Activated CD8-positive, alpha-beta memory T cell treated with anti-CD3 and anti-CD28 coated beads for 1 hour (primary cell): ENCODE measurements at places on chromosomes 6 and 20.
A peak's percentile ranks its signal among the peaks of the same experiment; 100 is the strongest.

DNA sequence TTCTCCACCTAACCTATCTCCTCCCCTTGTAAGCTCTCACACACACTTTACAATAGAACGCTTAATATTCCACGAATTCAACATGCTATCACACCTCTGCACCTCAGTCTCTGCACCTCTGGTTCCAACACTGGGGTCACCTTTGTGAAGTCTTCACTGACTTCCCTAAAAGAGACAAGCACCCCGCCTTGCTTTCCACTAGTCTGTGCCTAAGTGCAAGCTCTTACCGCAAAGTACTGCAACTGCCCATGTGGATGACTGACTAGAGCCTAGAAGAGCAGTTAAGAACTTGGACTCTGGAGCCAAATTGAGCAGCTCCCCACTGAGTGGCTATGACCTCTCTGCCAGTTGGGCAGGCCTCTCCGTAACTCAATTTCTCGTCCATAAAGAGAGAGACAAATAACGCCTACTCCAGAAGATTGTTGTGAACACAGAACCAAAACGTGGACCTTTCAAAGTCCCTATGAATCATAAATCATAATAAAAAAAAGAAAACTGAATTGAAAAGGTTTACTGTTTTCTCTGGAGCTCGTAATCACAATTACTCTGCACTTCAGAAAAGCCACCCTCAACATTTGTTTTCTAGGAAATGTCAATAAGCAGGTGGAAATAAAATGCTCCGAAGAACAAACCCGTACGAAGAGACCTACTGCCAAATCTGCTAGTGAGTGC is 1.2 kb downstream of the IFNGR1 start:
- no peak for DNase-seq

GRCh38 chr6:144781836-144782235 is 496.7 kb downstream of the UTRN start:
- DNase-seq, result no peak

GRCh38 chr6:489001-489400 is 97.4 kb downstream of the IRF4 start:
- DNase-seq, result no peak

GRCh38 chr6:83867527-83868161 is 8.2 kb downstream of the CYB5R4 start:
- no peak for DNase-seq

DNA sequence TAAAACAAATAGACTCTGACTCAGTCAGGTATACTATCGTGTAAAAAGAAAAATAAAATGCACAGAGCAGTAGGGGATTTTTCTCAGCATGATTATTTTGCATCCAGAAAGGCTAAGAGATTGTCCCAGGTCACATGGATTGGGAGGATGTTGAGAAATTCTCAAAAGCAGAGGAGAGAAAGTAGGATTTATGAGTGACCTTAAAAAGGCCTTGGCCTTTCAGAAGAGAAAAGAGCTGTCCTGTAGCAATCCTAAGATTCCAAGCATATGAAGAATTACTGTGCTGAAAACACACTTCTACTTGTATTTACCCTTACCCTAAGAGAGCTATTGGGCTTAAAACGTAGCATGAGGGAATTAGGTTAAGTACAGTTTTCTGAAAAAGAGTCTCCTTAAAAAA is 149.7 kb upstream of the ENPP5 start:
- no peak for DNase-seq

GRCh38 chr6:18395856-18396197 is 8.7 kb downstream of the RNF144B start:
- no peak for DNase-seq

- no peak for DNase-seq
These were observed 12.0 kb upstream of the RNGTT start for GRCh38 chr6:88975369-88975768.

DNA sequence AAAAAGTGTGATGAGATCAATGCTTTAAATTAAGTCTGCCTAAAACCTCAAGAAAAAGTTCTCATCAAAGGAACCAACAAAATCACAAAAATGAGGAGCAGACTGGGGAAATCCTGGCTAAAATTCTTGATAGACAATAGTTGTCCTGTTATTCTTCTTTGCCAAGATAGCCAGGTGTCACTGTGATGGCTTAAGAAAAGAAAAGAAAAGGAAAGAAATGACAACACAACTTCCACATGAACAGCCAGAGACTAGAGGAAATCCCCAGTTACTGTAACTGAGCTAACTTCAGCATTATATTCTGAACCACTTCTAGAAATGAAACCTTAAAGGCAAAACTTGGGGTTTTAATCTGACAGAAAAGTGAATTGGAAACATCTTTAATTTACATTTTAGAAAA is 129.6 kb downstream of the CD24 start:
- no peak for DNase-seq

- no peak for DNase-seq
These were observed 12.4 kb upstream of the SIRPB1 start for GRCh38 chr20:1632178-1632577.

DNA sequence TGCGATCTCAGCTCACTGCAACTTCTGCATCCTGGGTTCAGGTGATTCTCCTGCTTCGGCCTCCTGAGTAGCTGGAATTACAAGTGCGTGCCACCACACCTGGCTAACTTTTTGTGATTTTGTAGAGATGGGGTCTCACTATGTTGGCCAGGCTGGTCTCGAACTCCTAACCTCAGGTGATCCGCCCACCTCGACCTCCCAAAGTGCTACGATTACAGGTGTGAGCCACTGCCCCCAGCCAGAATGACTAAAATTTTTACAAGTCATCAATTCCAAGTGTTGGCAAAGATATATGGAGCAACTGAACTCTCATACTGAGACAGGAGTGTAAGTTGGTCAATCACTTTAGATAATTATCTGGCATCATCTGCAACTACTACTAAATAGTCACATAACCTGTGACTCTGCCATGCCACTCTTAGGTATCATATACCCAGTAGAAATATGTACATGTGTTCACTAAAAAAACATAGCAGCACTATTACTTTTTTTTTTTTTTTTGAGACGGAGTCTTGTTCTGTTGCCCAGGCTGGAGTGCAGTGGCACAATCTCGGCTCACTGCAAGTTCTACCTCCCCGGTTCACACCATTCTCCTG is 3.0 kb downstream of the EIF6 start:
- no peak for DNase-seq

GRCh38 chr20:37543828-37544227 is 16.2 kb upstream of the BLCAP start:
- DNase-seq, result no peak

GRCh38 chr6:154298297-154298696 is 58.3 kb downstream of the IPCEF1 start:
- no peak for DNase-seq

DNA sequence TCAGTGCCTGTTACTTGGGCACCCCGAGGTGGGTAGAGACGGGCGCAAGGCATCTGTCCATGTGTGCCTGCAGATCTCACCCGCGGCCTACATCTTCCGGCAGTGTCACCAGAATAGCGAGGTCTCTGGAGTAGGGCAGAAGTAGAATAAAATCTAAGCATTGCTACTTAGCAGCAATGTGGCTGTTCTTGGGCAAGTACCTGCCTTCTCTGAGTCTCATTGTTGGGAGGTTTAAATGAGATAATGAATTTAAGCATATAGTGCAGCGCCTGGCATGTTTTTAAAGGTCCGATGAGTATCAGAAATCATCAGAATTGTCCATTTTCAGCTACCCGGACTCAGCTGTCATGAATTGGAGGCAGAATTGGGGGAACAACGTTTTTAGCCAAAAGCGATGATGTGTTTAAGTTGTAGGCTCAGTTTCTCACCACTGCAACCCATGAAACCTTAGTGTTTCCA is 800 bp downstream of the ABCC10 start:
- DNase-seq, result no peak

DNA sequence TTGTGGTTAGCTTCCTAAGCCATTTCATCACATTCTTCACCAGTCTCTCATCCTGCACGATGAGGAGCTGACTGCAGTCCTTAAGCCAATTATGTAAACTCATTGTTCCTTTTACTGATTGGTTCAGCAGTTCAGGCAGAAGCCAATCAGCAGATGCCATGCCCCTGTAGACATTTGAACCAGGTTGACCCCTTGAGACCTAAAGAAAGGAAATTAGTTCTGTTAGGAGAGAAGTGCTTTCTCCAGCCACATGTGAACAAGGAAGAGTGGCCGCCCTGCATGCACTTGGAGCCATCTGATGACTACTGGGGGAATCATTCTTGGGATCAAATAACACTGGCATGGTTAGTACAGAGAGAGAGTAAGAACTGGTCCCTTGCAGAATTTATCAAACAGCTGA is 535.2 kb upstream of the ID4 start:
- no peak for DNase-seq

DNA sequence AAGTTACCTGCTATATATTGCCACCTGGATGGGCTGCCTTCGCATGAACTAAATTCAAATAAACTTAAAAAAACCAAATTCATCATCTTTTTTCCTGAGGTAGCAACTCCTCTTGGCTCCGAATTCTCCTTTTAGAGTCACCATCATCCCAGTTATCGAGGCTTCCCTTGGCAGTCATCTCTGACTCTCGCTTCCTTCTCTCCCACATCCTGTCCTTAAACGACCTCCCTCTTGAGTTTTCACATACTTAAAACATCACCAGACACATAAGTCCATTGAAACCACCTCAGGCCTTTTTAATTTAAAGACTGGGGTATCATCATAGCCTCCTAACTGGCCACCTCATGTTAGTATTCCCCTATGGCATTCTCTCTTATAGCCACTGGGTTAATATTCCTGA is 296.1 kb upstream of the FLRT3 start:
- no peak for DNase-seq

DNA sequence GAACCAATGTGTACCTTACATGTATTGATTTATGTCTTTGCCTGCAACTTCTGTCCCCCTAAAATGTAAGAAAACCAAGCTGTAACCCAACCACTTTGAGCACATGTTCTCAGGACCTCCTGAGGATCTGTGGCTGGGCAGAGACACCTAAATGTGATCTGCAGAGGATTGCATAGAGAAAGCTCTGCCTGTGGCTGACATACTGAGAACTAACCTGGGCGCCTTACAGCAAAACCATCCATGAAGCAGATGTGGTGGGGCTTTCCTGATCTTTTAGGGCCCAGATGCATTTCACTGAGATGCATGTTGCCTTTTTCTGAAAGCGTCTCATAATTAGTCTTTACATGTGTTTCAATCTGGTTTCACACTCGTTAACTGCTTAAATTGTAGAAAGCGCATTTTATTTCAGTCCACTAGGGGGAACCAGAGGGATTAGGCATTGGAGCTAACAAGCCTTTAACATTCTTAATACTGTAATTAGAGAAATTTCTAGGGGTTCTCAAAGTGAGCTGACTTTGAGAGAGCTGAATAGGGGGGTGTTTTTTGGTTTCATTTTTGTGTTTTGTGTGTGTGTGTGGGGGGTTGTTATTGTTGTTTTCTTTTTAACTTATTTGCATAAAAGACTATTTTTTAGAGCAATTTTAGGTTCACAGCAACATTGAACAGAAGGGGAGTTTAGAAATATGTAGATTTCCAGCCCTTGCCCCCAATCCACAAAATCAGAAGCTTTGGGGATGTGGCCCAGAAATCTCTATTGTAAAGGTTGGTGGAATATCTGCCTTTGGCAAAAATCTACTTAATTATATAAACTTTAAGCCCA is 50.9 kb upstream of the FAM184A start:
- no peak for DNase-seq

DNA sequence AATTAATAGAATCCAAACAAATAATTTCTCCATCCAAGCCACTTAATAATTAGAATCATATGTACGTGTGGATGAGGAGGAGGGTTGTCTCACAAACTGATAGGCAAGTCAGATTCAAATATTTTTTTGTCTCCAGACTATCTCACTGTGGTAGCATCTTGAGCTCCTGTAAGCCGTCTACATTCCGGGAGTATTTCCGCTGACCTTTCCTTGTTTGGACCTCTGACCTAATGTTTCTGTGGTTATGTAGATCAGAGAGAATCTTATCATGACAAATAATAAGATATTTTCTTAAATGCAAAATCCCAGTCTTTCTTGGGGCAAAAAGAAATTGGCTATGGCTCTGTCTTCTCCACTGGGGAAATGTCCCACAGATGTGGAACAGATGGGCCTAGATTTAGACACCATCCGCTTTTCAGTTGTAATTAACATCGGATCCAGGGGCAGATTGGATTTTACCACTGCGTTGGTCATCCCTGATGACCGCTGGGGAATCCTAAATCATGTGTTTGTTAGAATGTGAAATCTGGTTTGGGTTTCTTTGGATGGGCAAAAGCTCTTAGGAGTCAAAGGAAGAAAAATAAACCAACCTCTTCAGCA is 197.1 kb upstream of the RIN2 start:
- DNase-seq, result no peak

GRCh38 chr6:108779536-108780275 is 68.5 kb upstream of the ARMC2 start:
- no peak for DNase-seq

DNA sequence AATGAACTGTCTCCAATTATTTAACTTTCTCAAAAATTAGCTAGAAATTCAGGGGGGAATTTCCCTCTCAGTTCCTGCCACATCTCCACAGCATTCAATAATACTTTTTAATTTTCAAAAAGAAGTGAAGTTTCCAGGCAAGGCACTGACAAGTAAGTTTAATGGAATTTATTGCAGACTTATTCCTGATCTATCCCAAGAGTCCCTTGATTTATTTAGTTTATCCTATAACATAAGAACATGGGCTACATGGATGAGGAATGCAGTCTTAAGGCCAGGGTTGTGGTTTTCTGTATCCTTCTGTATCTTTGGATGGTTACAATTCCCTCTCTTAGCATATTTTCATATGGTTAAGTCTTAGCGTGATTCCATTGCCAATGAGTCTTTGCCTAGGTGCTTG is 126.5 kb downstream of the TSHZ2 start:
- DNase-seq, result no peak

GRCh38 chr6:139124887-139125672 is 9.8 kb upstream of the HECA start:
- peak; percentile 57 for DNase-seq

- no peak for DNase-seq
These were observed 181.7 kb upstream of the ARID1B start for GRCh38 chr6:156595476-156595875.

GRCh38 chr20:4811661-4812181 is 90.0 kb downstream of the PRND start:
- peak; percentile 45 for DNase-seq

GRCh38 chr6:21115111-21115510 is 478.4 kb upstream of the SOX4 start:
- no peak for DNase-seq

DNA sequence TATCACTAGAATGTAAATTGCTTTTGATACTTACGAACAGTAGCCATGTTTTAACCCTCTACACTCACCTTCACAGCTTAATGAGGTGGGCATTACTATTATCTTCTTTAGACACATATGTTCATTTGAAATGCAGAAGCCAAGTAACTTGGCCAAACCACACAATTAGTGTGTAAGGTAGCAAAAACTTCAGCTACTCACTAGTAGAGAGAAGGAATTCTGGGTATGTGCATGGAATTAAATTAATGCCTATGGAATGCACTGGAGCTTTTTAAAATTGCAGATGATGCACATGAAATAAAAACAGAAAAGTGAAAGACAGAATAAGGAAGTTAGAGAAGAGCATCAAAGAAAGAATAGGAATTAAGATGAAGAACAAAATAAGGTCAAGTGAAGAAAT is 494.0 kb downstream of the ADGRB3 start:
- DNase-seq, result no peak

- no peak for DNase-seq
These were observed 243.0 kb downstream of the BMP2 start for GRCh38 chr20:7010527-7010926.
